ENCODE measurements at places on chromosomes 3 and 15.
A peak's percentile ranks its signal among the peaks of the same experiment; 100 is the strongest.

- no peak for DNase-seq
These were observed 117.6 kb upstream of the BFSP2 start for GRCh38 chr3:133282236-133282635.

DNA sequence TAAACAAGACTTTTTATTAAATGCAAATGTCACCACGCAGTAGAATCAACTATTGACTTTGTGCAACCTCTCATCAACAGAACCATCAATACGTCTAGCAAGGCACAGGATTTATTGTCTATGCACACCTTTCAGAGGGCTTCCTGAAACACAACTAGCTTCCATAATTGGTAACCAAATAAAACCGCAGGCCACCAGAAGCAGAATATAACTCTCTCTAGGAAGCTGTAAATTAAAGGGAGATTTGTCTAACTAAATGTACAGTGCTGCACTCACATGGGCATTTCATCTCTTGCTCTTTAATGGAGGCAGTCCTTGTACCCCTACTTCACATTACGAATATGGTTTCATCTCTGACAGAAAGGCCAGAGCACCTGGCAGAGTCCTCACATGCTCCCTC is 93.0 kb downstream of the FHIT start:
- no peak for DNase-seq

- DNase-seq, result no peak
These were observed 5.1 kb upstream of the NEDD4 start for GRCh38 chr15:55998478-55998877.

- peak; percentile 80 for DNase-seq
These were observed 17.7 kb downstream of the PTH1R start for GRCh38 chr3:46895204-46895660.

GRCh38 chr3:126784254-126784653 is 80.2 kb downstream of the CHCHD6 start:
- no peak for DNase-seq

DNA sequence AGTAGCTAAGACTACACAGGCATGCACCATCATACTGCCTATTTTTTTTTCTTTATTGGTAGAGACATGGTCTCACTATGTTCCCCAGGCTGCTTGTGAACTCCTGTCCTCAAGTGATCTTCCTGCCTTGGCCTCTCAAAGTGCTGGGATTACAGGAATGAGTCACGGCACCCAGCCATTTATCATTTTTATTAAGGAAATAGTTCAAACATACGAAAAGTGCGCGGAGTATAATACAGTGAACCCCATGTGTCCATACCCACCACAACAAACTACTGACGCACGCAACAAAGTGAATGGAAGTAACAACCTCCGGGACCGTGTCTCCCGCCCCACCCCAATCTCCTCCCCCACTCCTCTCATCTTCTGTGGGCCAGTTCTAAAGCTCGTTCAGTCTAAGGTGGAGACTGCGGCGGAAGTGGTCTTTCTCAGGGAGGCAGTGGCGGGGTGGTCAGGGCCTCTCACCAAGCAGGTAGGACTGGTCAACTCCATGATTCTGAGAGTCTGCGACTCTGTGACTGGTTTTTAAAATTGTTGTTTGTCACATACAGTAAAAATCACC is 42.1 kb downstream of the DNAJB8 start:
- no peak for DNase-seq

DNA sequence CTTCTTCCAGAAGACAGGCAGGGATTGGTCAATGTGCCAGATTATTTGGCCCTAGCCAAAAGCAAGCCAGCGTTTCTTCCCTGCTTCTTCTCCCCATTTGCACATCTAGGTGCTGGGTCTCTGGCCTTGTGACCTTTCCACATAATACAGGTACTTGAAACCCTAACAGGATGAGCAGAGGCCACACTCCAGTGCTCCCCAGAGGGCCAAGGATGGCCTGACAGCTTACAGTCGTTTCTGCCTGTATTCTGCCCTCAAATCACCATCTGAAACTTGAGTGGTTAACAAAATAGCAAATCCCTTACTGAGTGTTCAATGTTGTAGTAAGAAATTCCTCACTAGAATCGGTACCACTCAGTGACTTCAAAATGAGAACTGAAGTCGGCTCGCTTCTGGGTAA is 29.1 kb downstream of the MKRN2 start:
- DNase-seq, result no peak

DNA sequence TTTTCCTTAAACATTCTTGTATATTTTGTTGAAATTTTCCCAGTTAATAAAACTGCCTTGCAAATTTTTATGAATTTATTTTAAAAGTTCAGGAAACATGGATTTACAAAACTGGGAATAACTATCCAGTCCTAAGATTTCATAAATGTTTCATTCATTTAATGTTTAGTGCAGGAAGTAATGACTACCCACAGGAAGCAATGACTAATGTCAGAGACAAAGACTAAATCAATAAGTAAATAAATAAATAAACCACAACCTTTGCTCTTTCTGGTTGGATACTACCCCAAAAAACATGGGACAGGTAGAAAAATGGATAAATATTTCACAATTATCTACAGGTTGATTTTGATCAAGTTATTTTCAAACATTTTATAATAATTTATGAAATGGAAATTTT is 48.8 kb upstream of the TMCO5A start:
- DNase-seq, result no peak

DNA sequence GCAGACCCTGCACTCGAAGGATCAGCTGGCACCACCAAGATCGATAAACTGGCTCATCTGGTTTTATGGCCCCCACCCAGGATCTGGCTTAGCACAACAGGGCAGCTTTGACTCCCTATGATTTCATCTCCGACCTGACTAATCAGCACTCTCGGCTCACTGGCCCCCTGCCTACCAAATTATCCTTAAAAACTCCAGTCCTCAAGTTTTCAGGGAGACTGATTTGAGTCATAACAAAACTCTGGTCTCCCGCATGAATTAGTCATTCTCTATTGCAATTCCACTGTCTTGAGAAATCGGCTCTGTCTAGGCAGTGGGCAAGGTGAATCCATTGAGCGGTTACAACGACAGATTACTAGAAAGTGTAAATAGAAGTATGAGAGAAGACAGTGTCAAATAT is 521.9 kb upstream of the RGMA start:
- DNase-seq, result no peak

- no peak for DNase-seq
These were observed 18.3 kb downstream of the DLG1 start for GRCh38 chr3:197280156-197280555.

- DNase-seq, result peak; percentile 17
These were observed 4.8 kb downstream of the UBE2E1 start for GRCh38 chr3:23810343-23811184.

- no peak for DNase-seq
These were observed 33.9 kb downstream of the SNRK start for GRCh38 chr3:43320288-43320687.

- DNase-seq, result no peak
These were observed 5.3 kb upstream of the APEH start for GRCh38 chr3:49668861-49669260.

GRCh38 chr3:98099848-98100247 is 12.9 kb downstream of the OR5AC2 start:
- no peak for DNase-seq

DNA sequence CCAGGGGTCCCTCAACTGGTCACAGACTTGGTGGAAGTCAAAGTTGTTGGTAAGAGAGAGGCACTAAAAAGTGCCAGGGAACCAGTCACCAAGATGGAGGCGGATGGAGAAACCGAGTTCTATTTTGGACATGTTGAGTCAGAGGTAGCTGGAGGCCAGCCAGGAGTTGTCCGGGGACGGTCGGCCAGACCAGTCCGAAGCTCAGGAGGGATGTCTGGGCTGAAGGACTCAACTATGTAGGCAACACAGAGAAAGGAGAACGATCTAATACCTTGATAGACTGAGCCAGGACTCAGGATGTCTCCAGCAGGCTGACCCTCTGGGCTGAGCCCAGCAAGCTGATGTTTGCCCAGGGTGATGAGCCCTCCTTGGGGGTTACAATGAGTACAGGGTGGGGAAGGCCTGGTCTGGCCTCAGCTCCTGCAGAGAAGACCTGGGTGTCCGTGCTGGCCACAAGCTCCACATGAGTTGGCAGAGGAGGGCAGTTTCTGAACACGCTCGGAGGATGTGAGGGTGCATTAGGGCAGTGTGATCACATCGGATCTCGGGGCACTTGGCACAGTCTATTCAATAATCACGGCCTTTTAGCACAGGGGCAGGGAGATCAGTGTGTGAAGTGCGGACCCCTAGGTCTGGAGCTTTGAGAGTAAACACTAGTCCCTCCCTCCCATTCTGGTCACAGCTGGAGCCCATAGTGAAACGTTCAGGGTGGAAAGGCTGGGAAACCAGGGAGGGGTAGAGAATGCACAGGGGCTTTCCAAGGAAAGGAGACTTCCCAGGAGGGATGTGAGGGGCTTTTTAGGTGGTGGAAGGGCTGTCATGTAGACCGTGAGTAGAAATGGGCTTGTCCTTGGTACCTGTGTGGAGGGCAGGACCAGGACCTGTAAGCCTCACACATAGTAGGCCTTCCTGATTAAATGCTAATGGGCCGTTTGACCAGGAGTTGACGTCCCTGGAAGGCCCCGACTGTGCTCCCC is 111.9 kb downstream of the ETFA start:
- no peak for DNase-seq

- DNase-seq, result no peak
These were observed 23.8 kb downstream of the FEM1B start for GRCh38 chr15:68301301-68301700.

- no peak for DNase-seq
These were observed 23.7 kb upstream of the PRTG start for GRCh38 chr15:55766676-55767075.

GRCh38 chr3:43727930-43728329 is 37.2 kb downstream of the ABHD5 start:
- no peak for DNase-seq

GRCh38 chr15:66114863-66115425 is 138.6 kb downstream of the MEGF11 start:
- no peak for DNase-seq

GRCh38 chr3:13583251-13584180 is 34.6 kb downstream of the FBLN2 start:
- no peak for DNase-seq

GRCh38 chr15:65981837-65982626 is 112.7 kb downstream of the RAB11A start:
- DNase-seq, result peak; percentile 68

DNA sequence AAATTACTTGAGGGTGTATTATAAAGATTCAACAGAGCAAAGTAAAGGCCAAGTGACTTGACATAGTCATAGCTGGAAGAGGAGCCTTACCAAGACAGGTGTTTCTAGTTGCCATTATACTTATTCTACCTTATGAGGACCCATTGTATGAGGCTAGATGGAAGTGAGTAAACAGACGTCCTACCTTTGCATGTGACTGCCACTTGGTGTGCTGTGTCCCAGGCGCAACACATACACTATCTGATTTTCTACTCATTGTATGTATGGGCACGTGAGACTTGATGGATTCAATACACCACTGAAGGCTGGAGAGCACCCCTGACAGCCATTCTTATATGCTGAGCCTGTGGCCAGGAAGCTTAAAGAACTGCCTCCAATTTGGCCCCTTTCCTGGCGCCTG is 40.5 kb downstream of the BOC start:
- DNase-seq, result no peak

GRCh38 chr15:78110916-78111475 is 18.6 kb downstream of the SH2D7 start:
- no peak for DNase-seq

DNA sequence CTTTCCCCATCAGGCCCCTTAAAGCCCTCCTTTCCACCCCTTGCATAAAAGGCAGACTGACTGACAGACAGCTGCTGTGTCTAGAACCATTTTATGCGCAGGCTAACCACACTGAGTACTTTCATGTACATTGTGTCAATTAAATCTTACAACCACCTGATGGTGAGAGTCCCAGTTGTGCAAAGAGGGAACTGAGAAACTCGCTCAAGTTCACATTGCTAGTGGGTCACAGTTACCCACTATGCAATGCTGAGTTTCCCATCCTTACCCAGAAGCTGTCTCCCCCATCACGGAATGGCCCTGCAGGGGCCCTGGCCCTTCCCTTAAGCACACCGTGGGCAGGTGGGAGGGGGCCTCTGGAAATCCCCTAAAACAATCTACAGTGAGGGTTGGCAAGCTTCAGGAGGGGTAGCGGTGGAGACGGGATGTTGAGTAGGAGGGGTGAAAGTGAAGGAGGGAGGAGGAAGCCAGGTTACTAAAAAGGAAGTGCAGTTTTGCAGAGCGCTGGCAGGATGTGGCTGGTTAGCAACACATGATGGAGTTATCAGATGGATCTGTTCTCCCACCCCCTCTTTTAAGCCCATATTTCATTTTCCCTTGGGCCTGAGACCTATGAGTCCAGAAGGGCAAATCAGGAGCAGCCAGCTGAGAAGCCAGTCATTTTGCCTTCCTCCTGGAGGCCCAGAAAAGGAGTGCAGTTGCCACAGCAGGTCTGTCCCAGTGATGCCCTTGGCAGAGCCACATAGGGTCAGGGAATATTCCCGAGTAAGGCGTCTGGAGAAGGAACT is 30.0 kb downstream of the STARD5 start:
- DNase-seq, result peak; percentile 55

DNA sequence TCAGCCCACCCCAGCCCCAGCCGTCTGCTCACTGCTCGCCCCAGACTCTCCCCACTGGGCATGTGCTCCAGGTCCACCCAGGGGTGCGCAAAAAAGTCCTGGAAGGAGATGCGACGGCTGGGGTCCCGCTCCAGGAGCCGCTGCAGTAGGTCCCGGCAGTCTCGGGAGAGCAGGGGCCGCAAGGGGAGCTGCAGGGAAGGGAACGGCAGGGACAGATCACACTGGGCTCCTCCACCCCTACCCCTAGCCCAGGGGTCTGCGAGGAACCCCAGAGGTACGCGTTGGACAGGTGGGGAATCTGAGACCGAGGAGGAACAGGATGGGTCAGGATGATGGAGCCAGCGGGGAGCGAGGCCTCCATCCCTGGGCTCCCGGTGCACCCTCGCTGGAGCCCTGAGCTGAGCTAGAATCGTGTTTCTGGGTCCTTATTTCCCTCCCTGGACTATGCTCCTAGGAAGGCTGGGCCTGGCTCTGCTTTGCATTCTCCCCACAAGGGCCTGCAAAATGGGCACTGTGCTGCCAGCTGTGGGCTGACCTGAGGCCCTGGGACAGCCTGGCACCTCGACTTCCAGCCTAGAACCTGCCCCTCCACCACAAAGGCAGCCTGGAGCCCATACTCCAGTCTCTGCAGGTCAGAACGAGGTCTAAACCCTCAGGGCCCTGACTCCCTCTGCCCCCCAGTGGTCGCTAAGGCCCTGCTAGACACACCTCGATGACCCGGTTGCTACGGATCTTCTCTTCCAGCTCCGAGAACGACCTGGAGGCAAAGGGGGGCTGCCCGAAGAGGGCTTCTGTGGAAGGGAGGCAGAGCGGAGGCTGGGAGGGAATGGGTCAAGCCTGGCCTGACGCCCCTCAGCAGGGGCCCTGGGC is 3.2 kb downstream of the ULK3 start:
- DNase-seq, result no peak

- DNase-seq, result no peak
These were observed 1.4 kb upstream of the PRSS50 start for GRCh38 chr3:46719044-46719565.

DNA sequence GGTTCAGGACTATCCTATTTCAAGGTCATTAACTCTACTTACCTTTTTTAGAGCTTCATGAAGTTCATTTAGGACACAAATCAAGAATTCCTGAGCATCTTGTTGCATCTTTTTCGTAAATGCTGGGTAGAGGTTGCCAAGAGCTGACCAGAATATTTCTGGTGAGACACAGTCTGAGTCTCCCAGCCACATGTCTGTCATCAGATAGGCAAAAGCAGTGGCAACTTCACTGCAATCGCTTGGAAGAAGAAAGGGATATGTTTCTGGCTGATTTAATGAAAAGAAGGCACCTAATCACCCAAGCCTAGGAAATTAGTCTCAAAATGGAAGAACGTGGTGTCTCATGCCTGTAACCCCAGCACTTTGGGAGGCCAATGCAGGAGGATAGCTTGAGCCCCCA is 2.9 kb downstream of the USP50 start:
- no peak for DNase-seq

- DNase-seq, result no peak
These were observed 74.5 kb downstream of the FOXP1 start for GRCh38 chr3:71509066-71509465.

All from activated CD4-positive, alpha-beta T cell treated with anti-CD3 and anti-CD28 coated beads, Interleukin-2, amount 50 U/mL, for 4 hours (primary cell).